HFFc6 (cell line): ENCODE measurements at places on chromosomes 13 and 19. TPM values are rescaled to one million over a fixed set of nuclear protein-coding genes. Genes with fewer than 3 reads are reported as not detected.

The CYP4F8 gene
- not detected in 3 replicates for total RNA-seq

The IL17D gene
- total RNA-seq = 0.60 to 0.99 TPM (median 0.87 TPM) in 3 replicates

The CD22 gene
- 0.34 to 0.57 TPM (median 0.42 TPM) in 3 replicates for total RNA-seq

The DMKN gene
- total RNA-seq = not detected in 3 replicates

The CLEC11A gene
- total RNA-seq = 140 to 162 TPM (median 155 TPM) in 3 replicates

The CGB2 gene
- not detected in 2 replicates for total RNA-seq

The NHLRC3 gene
- total RNA-seq = 7.6 and 7.8 TPM in 2 replicates

The KLF1 gene
- total RNA-seq = not detected in 3 replicates

The PLEKHA4 gene
- total RNA-seq = 6.4 to 15.1 TPM (median 7.0 TPM) in 3 replicates

The FCER2 gene
- total RNA-seq = not detected in 3 replicates

The ZNF471 gene
- total RNA-seq = 1.9 and 2.4 TPM in 2 replicates

The CEACAM16 gene
- not detected in 2 replicates for total RNA-seq

The KLK12 gene
- not detected in 3 replicates for total RNA-seq

The ZIC2 gene
- 1.2 TPM in 1 of 2 replicates, not detected in the other for total RNA-seq

The LGALS4 gene
- not detected in 3 replicates for total RNA-seq

The RNF225 gene
- total RNA-seq = not detected in 2 replicates

The PSG1 gene
- 4.9 to 9.6 TPM (median 6.8 TPM) in 3 replicates for total RNA-seq

The SLITRK1 gene
- total RNA-seq = 11.1 to 26.6 TPM (median 17.5 TPM) in 3 replicates

The PDX1 gene
- total RNA-seq = not detected in 3 replicates

The C1QTNF9 gene
- total RNA-seq = not detected in 3 replicates

The ANGPTL4 gene
- 2.4 to 10.8 TPM (median 6.6 TPM) in 3 replicates for total RNA-seq

The PAN3 gene
- 19.1 to 20.2 TPM (median 19.9 TPM) in 3 replicates for total RNA-seq

The CDC34 gene
- total RNA-seq = 64.2 to 81.2 TPM (median 79.3 TPM) in 3 replicates

The KLHL1 gene
- not detected in 2 replicates for total RNA-seq

The KANK2 gene
- total RNA-seq = 132 to 168 TPM (median 141 TPM) in 3 replicates

The SIGLEC5 gene
- total RNA-seq = not detected in 2 replicates
